ENCODE measurements at places on chromosomes 11 and 22.

DNA sequence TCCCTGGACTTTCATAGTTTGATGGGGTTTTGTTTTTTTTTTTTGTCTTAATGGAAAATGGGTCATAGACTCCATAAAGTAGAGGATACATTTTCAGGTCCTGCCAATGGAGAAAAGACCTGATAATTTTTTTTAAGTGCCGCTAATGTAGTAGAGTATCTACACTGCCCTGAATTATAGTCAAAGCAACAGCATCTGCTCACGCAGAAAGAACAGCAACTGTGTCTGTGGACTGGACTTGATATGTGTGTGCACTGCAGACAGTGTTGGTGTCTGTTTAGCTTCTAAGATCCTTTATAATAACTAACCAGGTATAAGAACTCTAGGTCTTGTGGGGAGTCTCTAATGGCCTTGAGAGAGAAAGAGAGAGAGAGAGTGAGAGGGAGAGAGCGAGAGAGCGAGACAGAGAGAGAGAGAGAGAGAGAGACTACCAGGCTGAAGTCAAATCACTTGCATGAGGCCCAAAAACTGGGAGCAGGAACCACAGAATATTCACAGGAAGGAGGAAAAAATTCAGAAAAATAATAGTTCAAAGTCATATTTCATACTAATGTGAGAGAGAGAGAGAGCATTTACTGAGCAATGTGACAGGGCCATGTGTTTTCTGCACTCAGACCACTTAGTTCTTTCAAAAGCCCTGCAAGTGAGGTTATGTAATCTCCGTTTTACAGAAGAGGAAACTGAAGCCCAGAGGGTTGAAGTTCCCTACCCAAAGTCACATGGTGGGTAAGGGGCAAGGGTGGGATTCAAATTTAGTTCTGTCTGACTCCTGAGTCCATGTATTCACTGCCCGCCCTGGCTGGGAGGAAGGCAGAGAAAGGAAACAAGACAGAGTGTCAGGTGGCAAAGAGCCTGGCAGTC lies 8.6 kb upstream of the MIAT start:
- no peak for DNase-seq

GRCh38 chr11:20060647-20061205 lies 99.5 kb downstream of the DBX1 start:
- DNase-seq = no peak

DNA sequence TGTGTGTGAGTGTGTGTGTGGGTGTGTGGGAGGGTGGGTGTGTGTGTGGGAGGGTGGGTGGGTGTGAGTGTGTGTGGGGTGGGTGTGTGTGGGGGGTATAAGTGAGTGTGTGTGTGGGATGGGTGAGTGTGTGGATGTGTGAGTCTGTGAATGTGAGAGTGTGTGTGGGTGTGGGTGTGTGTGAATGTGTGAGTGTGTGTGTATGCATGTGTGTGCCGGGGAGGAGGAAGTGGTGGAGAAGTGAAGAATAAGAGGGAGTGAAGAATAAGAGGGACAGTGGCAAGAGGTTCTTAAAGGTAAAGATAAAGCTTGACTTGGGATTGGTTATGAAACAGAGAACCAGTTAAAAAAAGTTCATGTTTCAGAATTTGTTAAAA lies 54.0 kb downstream of the PRR5L start:
- no peak for DNase-seq

GRCh38 chr22:17576470-17576869 lies 13.2 kb downstream of the SLC25A18 start:
- DNase-seq = no peak

DNA sequence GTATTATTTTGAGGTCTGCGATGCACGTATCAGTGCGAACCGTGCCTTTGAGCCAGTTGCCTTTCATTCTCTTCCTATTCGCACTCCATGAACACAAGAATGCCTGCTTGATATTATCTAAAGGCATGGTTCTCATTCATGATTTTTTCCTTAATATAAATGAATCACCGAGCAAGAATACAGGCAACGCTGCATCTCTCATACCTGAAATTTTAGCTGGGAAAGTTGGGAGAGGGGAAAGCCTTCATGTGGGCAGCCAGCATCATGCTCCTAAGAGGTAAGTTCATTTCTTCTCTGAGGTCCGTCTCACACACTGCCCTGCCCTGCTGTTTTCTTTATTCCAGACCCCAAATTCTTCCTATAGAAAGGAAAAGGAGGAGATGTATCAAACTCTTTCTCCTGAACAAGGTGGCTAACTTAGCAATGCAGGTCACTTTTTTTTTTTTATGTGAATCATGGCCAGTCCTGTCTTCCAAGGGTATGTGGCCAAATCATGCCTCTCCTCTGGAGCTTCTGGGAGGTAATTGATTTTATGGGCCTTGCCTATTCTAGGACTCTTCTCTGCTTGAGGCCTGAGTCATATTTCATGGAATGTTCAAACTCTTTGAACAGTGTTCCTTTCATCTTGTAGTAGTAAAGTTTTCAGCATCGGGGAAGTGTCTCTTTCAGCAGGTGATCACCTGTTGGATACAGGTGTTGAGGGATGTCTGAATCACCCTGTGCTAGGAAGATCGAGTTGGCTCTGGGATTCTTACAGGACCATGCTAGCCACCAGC lies 3.2 kb downstream of the GLB1L2 start:
- DNase-seq = no peak

GRCh38 chr11:111612224-111612623 lies 10.0 kb downstream of the SIK2 start:
- no peak for DNase-seq

DNA sequence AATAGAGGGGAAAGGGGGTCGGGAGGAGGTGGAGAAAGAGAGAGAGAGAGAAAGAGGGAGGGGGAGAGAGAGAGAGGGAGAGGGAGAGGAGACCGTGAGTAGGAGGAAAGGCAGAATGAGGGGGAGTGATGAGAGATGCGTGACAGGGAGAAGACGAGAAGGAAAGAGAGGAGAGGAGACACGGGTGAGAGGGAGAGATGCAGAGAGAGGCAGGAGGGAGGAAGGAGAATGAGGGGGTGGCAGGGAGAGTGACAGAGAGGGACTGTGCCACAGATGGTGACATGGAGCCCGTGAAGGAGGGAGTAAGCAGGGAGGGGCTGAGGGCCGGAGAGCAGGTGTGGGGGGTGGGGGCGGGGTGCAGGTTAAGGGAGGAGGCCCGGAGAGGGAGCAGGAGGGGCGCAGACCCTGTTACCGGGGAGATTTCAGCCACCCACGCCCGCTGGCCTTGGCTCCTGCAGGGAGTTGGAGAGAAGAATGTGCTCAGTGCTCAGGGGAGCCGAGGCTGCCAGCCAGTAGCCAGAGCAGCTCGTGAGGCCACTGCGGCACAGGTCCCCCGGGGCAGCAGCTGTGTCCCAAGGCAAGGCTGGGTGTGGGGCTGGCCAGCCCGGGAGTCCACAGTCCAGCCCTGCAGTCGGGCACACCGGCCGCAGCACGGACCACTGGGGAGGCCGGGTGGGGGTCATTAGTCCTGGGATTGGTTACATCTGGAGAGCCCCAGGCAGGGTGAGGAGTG lies at the start of gene SSTR3:
Gene SSTR3, minus strand, starts transcription at position 304 of the 733 bp plus-strand sequence. CDS start 4,674 bp downstream, outside the sequence.
- DNase-seq = no peak

GRCh38 chr11:114106047-114106446 lies 46.5 kb downstream of the ZBTB16 start:
- DNase-seq = no peak

GRCh38 chr11:83140691-83141455 lies 16.1 kb upstream of the PCF11 start:
- no peak for DNase-seq

GRCh38 chr11:111762981-111763643 lies 3.1 kb downstream of the PPP2R1B start:
- peak; percentile 40 for DNase-seq

- no peak for DNase-seq
Measured at GRCh38 chr11:2287091-2287490, 14.6 kb downstream of the C11orf21 start.

- no peak for DNase-seq
Measured at GRCh38 chr11:66006134-66006890, 4.0 kb downstream of the BANF1 start.

DNA sequence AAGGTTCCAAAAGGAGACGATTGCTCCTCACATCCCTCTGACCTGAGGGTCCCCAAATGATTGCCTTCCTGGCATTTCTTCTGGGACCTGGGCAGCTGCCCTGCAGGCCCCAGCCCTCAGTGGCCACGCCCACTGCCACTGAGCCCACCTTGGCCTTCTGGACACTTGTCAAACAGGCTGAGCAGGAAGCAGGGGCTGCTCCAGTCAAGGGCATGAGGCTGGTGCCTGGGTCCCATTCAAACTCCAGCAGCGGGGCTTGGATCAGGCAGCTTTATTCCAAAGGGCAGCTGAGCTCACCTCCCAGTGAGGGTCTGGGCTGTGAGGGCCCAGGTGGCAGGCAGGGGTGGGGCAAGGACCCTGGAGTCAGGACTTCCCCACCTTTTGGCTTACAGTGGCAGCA lies 13.6 kb downstream of the KCTD17 start:
- no peak for DNase-seq

DNA sequence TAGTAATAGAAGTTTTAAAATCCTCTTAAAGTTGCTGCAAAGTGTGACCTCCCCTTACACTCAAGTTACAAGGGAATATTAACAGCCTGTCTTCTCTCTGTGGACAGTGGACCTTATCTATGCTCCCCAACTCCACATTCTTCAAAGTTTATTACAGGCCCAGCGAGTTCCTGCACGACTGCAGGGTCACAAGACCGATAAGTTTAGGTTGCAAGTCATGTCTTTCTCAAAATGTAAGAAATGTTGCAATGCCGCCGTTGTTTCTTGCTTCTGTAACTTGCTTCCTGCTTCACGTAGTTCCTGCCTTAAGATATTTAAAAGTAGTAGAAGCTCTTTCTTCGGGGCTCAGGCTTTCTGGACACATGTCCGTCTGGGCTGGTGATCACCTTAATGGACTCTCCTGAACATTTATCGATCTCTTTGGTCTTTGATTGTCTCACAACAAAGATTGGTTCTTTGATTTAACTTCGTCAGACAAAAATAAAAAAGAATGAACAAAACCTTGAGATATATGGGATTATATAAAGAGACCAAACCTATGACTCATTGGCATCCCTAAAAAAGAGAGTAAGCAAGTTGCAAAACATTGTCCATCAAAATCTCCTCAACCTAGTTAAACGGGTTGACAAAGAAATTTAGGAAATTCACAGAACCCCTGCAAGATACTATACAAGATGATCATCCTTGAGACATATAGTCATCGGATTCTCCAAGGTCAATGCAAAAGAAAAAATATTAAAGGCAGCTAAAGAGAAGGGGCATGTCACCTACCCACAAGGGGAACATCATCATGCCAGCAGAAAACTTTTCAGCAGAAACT lies 45.4 kb upstream of the GLYAT start:
- DNase-seq = no peak

DNA sequence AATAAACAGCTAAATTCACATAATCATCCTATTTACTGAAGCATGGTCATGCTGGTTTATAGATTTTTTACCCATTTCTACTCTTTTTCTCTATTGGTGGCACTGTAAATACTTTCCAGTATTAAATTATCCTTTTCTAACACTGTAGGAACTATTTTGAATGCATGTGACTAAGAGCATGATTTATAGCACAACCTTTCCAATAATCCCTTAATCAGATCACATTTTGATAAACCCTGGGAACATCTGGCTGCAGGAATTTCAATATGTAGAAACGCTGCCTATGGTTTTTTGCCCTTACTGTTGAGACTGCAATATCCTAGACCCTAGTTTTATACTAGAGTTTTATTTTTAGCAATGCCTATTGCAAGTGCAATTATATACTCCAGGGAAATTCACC lies 10.7 kb downstream of the RAG1 start:
- DNase-seq = no peak

DNA sequence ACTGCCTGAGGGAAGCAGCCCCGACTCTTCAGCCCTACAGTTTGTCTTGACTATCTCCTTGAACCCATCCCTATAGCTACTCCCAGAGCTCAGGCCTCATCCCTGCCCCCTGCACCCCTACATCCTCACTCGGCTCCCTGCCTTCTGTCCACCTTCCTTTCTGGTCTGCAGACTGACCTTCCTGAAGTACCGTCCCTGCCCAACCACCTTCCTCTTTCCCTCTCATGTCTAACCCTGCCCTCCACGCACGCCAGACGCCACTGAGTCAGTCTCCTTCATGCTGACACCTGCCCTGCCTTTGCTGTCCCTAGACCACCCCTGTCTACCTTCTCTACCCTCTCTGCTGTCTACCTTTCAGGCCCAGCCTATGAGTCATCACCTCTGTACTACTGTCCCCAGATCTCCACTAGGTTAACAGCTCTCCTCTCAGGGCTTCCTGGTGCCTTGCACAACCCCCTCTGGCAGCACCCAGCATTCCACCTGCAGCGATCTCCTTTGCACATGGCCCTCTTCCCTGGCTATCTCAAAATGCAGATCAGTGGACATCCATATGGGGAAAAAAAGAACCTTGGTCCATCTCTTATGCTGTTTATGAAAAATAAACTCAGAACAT lies 8.9 kb downstream of the KCTD21 start:
- no peak for DNase-seq

GRCh38 chr11:66158156-66158555 lies 88.1 kb downstream of the PACS1 start:
- no peak for DNase-seq

- DNase-seq = no peak
Measured at GRCh38 chr11:103940551-103940950, 95.9 kb upstream of the DDI1 start.

- DNase-seq = no peak
Measured at GRCh38 chr22:43085658-43086606, 3.3 kb downstream of the TTLL1 start.

DNA sequence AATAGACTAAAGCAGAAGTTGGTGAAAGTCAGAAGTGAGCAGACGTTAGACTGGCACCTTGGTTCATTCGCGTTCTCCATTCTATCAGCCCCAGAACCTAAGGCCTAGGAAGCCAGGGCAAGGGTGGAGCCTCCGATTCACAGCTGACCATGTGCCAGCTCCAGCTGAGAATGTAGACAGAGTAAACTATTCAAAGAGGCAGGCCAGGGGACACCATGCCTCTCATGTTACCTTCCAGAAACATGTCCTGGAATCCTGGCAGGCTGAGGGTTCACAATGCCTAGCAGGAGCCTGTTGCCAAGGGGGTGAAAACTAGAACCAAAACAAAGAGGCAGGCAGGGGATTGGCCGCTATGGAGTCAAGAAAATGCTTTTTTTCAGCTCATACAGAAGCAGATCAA lies 224.4 kb upstream of the POU2AF2 start:
- no peak for DNase-seq

- no peak for DNase-seq
Measured at GRCh38 chr22:44405661-44406060, 92.4 kb downstream of the RTL6 start.

- DNase-seq = no peak
Measured at GRCh38 chr22:50074056-50074455, 11.2 kb downstream of the MLC1 start.

DNA sequence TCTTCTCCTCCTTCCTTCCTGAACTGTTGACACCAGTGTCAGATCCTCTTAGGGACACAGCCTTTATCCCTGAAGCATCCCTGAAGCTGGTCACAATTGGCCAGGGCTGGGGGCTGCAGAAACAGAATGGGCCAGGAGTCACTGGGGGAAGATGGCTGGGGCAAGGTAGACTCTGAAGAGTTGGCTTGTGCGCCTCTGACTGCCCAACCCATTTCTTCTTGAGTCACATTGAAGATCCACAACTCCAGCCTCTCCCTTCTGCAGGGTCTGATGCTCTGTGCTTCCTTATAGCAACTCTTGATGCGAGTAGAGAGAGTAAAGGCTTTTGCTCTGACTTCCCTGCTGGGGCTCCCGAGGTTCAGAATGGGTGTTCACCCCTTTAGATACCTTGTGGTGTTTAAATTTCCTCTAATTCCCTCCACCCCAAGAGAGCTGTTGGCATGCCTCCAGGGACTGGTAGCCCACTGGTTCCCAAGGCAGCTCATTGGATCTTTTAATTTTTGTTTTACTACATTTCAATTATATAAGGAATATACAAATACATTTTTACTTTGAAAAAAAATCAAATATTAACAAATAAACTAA lies 13.4 kb downstream of the PRDM11 start:
- DNase-seq = no peak

- DNase-seq = no peak
Measured at GRCh38 chr11:17736579-17736893, 2.0 kb downstream of the KCNC1 start.
